ENCODE measurements at places on chromosomes 5 and 9.

GRCh38 chr5:124773315-124774311, 27.2 kb upstream of the ZNF608 start:
- no peak for DNase-seq

- no peak for DNase-seq
Measured at GRCh38 chr5:33892620-33893137, 889 bp upstream of the ADAMTS12 start.

GRCh38 chr5:75185763-75186162, 50.9 kb downstream of the ANKRD31 start:
- no peak for DNase-seq

DNA sequence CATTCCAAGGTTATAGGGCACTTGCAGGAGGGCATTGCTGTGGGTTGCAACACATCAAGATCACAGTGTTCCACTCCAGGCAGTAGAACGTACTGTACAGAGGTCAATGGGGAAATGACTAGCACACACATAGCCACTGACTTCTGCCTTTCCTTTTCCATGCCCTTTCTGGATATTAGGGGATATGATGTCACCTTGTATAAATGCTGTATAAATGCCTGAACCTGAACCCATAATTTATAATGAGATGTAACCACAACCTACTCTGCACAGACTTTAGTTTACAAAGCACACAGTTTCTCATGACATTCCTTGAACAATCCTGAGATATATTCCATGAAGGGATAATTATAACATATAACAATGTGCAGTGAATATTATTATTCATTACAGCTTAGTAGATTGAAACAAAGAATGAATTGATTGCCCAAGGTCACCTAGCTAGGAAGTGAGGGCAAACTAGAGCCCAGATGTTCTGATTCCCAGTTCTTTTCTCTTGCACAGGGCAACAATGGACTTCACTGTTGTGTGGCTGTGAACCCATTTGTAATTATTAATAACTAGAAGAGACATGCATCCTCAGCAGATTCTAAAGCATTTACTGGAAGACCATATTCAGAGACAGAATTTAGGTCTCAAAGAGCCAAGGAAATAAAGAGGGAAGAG, 5.6 kb upstream of the ABLIM3 start:
- DNase-seq: no peak

GRCh38 chr9:4111233-4112008, 188.4 kb downstream of the GLIS3 start:
- no peak for DNase-seq

- DNase-seq: no peak
Measured at GRCh38 chr5:143955141-143955540, 143.2 kb downstream of the HMHB1 start.

DNA sequence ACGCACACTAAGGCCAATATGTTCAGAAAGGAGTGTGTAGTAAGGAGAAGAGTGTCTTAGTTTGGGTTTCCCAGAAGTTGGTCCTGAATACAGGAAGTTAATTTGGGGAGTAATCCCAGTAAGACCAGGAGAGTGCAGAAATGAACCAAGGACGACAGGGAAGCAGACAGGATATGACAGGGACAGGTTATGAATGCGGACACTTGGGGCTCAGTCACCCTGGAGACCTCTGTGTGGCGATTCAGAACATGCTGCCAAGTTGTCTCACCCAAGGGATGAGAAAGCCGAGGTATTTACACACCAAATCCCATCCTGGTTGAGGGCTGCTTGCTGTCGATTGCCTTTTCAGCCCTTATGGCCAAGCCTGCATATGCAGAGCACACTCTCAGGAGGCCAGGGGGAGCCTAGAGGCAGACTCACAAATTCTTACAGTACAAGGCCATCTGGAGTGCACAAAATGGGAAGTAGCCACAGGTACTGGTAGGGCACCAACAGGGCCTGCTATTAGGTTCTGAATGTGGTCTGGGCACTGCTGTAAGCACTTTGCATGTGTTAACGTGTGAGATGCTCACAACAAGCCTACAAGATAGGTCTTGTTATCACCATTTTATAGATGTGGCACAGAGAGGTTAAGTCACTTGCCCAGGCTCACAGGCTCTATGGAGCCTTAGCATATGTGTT, 233.1 kb upstream of the ANKRD55 start:
- DNase-seq: no peak

DNA sequence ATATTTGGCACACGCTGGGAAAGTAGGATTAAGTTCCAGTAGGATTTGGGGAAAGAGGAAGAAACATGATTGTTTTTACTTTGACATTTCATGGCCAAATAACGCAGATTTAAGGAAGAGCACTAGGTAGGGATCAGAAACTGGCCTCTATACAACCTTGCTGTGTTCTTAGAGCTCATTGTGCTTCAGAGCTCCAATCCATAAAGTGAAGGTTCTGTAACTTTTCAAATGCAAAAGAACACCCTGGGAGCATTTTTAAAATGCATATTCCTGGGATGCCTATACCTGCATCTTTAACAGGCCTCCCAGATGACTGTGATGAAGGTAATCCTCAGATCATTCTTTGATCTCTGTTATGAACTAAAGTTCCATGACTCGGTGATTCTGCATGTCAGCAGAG, 77.1 kb downstream of the YIPF5 start:
- no peak for DNase-seq

- DNase-seq: no peak
Measured at GRCh38 chr5:72499730-72500129, 7.5 kb downstream of the ZNF366 start.

Data from cortex of kidney (tissue), 1 donor.